Activated T-cell treated with anti-CD3 and anti-CD28 coated beads, Interleukin-2, amount 50 U/mL, for 4 hours (primary cell): ENCODE measurements at places on chromosomes 4 and X.
A peak's percentile ranks its signal among the peaks of the same experiment; 100 is the strongest.

- no peak for DNase-seq
Measured at GRCh38 chrX:111411983-111412382, at the start of gene DCX. Gene DCX, minus strand, starts transcription at chrX:111412192. Its CDS starts 1,794 bp downstream, at chrX:111410398.

DNA sequence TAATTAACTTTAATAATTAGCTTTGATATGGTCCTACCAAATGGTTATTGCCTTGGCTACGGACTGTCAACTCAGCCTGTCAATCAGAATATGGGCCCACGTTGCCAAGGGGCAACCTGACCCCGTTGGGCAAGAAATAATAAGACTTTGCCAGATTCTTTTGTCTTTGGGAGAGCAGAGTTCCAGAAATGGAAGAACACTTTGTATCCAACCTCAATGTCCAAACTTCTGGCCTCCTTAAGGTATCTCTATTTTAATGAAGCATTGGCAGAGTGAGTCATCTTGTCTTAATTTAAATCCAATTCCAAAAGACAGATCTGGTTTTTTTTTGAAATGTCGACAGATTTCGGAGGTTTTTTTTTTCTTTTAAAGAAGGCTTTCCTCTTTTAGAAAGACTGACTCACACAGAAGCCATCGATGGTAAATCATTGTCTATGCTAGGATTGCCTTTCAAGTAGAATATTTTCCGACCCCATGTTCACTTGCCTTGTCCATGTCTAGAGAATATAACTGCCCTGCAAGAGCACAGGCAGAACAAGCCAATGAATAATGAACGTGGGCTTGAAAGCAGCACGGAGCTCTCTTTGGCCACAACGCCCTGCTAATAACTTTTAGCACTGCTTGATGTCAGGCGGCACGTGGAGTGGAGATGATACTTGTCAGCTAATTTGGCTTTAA lies 190.3 kb upstream of the GATB start:
- no peak for DNase-seq

- DNase-seq = no peak
Measured at GRCh38 chr4:102439236-102439614, 61.9 kb upstream of the NFKB1 start.

DNA sequence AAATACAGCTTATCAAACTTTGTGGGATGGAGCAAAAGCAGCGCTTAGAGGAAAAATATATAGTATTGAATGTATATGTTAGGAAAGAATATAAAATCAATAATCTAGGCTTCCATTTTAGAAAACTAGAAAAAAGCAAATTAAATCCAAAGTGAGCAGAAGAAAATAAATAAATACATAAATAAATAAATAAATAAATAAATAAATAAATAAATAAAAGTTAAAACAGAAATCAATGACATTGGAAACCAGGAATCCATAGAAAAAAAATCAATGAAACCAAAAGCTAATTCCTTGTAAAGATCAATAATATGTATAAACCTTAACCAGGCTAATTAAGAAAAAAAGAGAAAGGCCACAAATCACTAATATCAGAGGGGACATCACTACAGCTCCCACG lies 141.8 kb upstream of the C1QTNF7 start:
- DNase-seq = no peak

- no peak for DNase-seq
Measured at GRCh38 chr4:52956691-52957090, 94.6 kb downstream of the RASL11B start.

DNA sequence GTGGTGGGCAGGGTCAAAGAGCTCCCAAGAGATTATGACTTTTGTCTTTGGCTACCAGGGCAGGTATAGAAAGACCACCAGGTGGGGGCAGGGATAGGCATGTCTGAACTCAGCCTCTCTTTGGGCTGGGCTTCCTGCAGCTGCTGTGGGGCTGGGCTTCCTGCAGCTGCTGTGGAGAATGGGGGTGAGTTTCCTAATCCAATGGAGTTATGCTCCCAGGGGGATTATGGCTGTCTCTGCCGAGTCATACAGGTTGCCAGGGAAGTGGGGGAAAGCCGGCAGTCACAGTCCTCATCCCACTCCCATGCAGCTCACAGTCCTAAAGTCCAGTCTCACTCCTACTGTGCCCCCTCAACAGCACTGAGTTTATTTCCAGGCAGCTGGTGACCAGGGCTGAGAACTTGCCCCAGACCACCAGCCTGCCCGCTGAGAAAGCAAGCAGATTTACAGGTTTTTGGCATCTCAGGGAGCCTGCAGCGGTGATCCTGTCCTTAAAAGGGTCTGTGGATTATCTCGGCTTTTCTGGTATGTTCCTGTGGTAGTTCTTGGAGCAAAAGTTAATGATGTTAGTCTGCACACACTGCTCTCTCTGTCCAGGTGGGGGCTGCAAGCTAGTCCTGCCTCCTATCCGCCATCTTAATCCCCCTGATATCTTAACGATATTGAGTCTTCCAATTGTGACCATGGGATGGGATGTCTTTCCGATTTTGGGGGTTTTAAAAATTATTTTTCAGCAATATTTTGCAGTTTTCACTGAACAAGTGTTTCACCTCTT lies 133.4 kb downstream of the RTL9 start:
- DNase-seq = no peak

DNA sequence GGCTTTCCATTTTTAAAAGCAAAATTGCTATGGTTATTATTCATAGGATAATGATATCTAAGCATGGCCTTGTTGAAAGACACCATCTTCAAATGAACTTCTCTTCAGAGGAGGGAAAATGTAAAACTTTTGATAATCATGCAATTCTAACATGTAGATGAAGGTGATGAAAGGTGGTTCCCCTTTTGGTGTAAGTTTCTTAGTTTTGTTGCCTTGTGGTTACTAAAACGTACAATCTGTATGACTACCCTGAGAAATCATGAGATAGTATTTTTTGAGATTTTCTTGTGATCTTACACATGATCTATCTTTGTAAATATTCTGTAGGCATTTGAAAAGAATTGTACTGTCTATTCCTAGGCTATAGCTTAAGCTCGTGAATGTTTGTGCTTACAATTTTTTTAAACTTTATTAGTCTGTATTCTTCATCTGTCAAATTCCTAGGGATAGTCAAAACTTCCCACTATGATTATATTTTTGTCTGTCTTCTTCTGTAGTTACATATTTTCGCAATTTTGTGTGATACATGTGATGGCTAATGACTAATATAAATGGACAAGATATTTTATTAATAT lies 47.5 kb downstream of the PTPN13 start:
- no peak for DNase-seq

GRCh38 chr4:75790024-75790423 lies 65.6 kb downstream of the USO1 start:
- no peak for DNase-seq

DNA sequence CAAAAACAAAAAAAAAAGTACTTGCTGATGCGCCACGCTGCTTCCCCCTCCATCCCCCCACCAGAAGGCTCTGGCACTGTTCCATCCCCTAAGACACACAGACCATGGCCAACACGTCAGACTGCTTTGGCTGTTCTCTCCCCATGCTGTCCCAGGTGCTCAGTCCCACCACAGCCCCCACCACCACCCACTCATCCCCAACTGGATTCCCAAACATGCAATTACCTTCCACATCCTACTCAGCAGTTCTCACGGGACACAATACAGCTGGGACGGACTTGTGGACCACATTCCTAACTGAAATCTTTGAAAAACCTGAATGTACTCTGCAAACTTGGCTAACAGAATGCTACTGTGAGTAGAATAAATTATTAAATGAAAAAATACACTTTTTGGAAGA lies 8.6 kb downstream of the FAT1 start:
- DNase-seq = no peak

DNA sequence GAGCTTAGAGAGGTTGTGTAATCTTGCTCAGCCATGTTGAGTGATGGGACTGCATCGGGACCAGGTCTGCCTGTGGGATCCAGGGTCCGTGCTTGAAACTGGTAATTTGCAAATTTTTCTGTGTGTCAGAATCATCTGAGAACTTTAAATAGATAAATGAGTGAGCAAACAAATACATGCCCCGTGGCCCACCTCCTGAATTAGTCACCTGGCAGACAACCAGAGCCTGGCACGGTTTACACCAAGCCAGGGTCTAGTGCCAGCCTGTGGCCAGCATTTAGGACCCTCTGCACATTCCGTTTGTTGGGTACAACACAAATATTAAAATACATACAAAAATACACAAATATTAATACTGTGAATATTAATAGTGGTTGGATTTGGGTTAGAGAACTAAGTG lies 90.6 kb upstream of the STOX2 start:
- no peak for DNase-seq

- peak; percentile 21 for DNase-seq
Measured at GRCh38 chrX:132463411-132463810, 25.4 kb downstream of the MBNL3 start.

GRCh38 chr4:125062115-125063050 lies 252.4 kb upstream of the FAT4 start:
- no peak for DNase-seq

GRCh38 chrX:102976793-102977495 lies 39.9 kb downstream of the RAB40AL start:
- DNase-seq = no peak

DNA sequence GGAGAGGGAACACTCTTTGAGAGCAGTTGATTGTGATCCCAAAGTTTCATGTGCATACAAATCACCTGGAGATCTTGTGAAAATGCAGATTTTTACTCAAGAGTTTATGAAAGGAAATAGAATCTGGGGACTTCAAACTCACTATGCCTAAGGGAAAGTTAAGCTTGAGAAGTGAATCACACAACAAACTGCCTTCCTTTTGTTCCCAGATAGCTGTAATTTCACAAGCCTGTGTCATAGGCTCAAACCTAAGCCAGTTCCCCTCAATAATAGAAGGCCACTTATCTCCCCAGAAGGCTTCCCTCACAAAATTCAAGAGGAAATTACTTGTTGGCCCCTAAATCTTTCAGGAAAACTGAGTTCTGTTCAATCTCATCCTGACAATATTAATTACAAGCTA lies 132.8 kb upstream of the MAGEB16 start:
- no peak for DNase-seq

DNA sequence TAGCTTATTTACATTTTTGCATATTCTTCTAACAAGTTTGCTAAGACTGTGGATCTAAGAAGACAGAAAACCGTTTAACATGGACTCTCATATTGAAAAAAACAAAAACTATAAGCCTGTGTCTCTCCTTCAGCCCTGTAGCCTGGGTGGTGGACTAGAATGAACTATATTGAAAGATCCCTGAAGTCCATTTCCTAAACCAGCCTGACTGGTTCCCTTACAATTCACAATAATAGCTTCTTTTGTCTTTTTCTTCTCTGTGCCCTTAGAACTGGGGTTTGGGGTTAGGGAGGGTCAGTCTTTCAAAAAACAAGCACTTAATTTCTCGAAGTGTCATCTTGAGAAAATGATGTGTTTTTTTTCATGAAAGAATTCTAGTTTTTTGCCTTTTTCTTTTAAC lies 59.0 kb downstream of the GSTCD start:
- DNase-seq = no peak

DNA sequence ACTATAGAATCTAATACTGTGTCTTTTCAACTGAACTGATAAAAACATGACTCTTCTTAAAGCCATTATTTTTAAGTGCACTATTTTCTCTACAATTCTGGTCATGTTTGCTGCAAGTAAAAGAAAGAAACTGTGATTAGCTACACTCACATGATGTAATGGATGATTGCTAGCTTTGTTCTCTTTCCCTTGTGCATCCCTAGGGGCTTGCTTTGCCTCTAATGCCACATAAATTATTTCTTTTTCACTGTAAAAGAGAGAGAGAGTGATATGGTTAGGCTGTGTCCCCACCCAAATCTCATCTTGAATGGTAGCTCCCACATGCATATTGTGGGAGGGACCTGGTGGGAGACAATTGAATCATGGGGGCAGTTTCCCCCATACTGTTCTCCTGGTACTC lies 630.2 kb upstream of the NR3C2 start:
- no peak for DNase-seq

DNA sequence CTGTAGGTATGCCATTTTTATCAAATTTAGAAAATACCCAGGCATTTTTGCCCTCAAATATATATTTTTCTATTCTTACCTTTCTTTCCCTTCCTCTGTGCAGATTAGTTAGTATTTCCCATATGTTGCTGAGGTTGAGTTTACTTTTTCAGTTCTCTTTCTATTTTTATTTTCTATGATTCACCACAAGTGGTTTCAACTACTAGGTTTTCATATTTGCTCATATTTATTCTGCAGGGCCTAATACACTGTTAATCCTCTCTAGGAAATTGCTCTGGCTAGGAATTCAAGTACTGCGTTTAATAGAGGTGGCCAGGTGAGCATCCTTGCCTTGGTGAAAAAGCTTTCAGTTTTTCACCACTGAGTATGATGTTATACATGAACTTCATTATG lies 1535.3 kb upstream of the PCDH10 start:
- DNase-seq = no peak

GRCh38 chr4:620851-621261 lies 4.5 kb upstream of the PDE6B start:
- no peak for DNase-seq

DNA sequence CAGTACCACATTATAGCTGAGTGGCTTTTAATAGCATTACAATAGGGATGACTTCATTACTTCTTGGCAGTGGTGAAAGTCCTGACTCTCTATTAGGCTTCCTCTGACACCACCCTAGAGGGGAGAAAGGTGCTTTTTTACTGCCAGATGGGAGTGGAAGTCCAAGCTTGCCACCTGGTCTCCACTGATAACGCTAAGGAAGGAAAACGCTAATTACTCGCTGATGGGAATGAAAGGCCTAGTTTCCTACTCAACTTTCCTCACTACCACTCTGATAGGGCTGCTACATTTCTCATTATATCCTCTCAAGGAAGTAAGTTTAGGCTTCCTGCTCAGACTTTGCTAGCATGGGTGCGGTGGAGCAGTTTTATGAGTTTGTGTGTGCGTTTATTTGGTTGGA lies 62.3 kb upstream of the PAGE3 start:
- DNase-seq = no peak

GRCh38 chrX:39985551-39985950 lies 112.2 kb downstream of the BCOR start:
- DNase-seq = no peak

- DNase-seq = no peak
Measured at GRCh38 chr4:80489798-80490197, 154.3 kb downstream of the CFAP299 start.

- no peak for DNase-seq
Measured at GRCh38 chr4:84403656-84404055, 95.4 kb downstream of the NKX6-1 start.

DNA sequence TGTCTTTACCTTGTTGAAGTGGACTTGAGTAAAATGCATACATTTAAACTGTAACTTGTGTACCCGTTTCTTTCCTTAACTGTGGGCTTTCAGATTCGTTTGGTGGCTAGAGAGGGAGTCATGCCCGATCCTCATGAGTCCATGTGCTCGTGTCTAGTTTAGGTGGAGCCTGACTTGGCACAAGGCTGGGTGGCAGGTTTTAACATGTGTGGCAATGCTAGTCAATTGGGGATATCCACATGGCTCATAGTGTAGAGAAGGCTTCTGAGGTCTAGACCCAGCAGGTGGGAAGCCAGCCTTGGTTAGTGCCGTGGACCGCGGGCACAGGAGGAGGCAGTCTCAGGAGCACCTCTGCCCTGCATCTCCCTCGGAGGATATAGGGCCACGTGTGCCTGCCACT lies 48.5 kb upstream of the CLCN4 start:
- no peak for DNase-seq

- DNase-seq = no peak
Measured at GRCh38 chrX:110082161-110082560, 79.2 kb downstream of the TMEM164 start.

- no peak for DNase-seq
Measured at GRCh38 chr4:42515156-42515884, 118.0 kb downstream of the SHISA3 start.

- DNase-seq = no peak
Measured at GRCh38 chr4:44965435-44966095, 239.2 kb upstream of the GNPDA2 start.
